ENCODE measurements at places on chromosomes 7 and 10. TPM values are rescaled to one million over a fixed set of nuclear protein-coding genes. Genes with fewer than 3 reads are reported as not detected.

- no peak for DNase-seq
Observed at GRCh38 chr10:108783897-108784296, 1139.4 kb downstream of the XPNPEP1 start.

GRCh38 chr10:27457261-27457945, 46.7 kb upstream of the RAB18 start:
- no peak for DNase-seq

DNA sequence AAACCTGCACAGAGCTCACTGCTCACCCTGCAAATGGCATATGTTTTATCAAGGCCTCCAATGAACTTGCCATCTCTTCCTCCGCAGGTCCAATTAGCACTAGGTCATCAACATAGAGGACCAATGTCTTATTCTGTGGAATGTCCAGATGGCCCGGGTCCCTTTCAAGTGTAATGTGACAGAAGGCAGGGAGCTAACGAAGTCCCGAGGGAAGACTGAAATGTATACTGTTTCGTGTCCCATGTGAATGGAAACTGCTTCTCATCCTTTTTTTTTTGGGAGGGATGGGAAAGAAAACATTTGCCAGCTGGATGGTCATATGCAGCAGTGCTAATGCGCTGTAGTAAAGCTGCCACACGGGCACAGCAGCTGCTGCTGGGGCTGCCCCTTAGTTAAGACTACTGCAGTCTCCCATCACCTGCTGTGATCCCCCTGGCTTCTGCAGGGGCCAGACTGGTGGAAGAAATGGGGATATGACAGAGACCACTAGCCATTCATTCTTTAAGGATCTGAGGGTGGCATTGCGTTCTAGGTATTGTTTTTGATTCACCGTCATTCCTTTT, 61.7 kb upstream of the CCNY start:
- DNase-seq: no peak

DNA sequence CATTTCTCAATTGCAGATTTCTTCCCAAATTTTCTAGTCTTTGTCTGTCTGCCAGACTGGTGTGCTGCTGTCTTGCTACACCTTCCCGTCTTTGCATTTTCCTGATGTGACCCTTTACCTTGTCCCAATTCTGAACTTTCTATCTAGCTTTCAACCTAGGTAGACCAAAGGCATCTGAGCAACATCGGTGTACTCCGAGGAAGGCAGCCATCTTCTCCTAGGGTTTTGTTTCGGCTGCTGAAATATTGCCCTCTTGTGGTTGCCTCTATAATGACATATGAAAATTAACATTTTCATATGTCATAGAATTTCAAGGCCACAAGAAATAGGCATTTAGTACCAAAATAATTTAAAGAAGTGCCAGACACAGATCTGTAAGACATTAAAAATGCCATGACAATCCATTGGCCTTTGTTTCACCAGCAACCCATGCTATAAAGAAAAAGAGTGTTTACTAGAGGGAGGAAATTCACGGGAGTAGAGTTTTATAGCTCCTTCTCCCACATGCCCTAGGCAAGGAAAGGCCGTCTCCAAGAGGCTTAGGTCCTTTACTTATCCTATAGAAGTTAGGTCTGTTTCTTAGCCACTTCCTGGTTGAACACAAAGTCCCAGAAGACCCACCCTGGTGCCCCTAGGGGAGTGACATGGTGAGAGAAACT, 23.4 kb downstream of the OR9A2 start:
- DNase-seq: peak; percentile 60

GRCh38 chr7:150855476-150856302, 3.4 kb downstream of the AOC1 start:
- no peak for DNase-seq

GRCh38 chr7:17109020-17109419, 189.4 kb upstream of the AHR start:
- no peak for DNase-seq

DNA sequence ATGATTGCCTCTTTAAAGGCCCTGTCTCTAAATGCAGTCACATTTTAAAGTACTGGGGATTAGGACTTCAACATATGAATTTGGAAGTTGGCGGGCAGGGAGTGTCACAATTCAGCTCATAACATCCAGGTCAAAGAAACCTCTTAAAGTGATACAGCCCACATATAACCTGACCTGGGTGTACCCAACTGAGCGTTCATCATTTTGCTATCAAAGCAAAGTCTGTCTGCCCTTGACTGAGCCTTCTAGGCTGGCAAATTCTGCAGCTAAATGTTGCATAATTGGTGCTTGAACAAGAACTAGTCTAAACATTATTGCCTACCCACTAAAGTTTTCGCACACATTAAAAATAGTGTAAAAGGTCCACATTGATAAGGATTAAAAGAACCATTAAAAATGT, 3.7 kb downstream of the MSRB2 start:
- DNase-seq: no peak

MRPS33 gene
- polyA plus RNA-seq: 3.3 TPM

ZP3 gene
- polyA plus RNA-seq: 4.3 TPM

INA gene
- not detected for polyA plus RNA-seq

CPA2 gene
- polyA plus RNA-seq: not detected

PLAC9 gene
- polyA plus RNA-seq: not detected

ADRA2A gene
- not detected for polyA plus RNA-seq

CNPY1 gene
- not detected for polyA plus RNA-seq
